Stromal cell of bone marrow (primary cell): ENCODE measurements at places on chromosomes 2 and 18.
A peak's percentile ranks its signal among the peaks of the same experiment; 100 is the strongest.

GRCh38 chr2:66543257-66543767 is 108.4 kb downstream of the MEIS1 start:
- DNase-seq, result no peak

DNA sequence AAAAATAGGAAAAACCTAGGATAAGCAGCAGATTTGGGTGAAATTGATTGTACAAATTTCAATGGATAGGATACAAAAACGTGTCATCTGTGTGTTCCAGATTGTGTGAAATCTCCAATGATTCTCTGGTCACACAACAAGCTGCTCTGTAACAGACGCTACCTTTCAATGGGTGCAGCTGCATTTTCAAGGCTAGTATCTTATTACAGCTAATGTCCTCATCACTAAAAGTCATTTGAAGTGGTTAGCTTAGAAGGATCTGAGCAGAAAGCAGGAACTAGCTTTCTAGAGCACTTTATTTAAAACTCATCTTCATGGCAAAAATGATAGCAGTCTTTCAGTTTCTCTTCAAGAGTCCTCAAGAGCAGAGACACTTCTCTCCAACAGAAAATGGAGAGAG is 364.6 kb downstream of the LRP1B start:
- no peak for DNase-seq

- no peak for DNase-seq
These were observed 127.3 kb upstream of the GPC1 start for GRCh38 chr2:240308111-240308651.

GRCh38 chr18:49135877-49136276 is 185.1 kb upstream of the SMAD7 start:
- peak; percentile 61 for DNase-seq

DNA sequence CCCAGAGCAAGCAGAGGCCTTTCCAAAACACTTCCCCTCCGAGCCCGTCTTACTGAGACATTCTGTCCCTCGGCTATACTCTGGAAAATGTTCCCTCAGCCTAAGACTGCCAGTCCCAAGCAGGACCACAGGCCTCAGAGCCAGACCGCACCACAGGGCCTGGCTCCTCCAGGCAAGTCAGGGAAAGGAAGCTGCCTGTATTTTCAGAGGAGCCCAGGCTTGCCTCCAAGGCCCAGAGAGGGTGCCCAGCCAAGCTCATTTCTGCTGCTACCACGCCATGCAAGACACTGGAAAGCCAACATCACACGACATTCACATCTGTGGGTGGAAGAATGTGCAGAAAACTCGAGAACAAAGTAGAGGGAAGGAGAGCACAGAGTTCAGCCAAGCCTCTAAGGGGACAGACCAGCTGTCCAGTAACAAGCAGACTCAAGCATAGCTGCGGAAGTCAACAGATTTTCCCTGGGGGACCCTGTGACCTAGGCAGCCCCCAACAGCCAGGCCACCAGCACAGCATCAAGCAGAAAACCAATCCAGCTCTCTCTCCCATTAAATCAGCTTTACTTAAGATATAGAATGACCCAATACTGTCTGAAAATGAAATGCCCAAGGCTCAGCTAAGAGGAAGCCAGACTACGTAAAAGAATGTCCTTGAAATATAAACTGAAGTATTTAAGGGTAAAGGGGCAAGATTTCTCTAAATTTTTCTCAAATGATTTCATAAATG is 123.9 kb downstream of the ZFP36L2 start:
- no peak for DNase-seq
